ENCODE measurements at places on chromosomes 16 and 17.
A peak's percentile ranks its signal among the peaks of the same experiment; 100 is the strongest.

DNA sequence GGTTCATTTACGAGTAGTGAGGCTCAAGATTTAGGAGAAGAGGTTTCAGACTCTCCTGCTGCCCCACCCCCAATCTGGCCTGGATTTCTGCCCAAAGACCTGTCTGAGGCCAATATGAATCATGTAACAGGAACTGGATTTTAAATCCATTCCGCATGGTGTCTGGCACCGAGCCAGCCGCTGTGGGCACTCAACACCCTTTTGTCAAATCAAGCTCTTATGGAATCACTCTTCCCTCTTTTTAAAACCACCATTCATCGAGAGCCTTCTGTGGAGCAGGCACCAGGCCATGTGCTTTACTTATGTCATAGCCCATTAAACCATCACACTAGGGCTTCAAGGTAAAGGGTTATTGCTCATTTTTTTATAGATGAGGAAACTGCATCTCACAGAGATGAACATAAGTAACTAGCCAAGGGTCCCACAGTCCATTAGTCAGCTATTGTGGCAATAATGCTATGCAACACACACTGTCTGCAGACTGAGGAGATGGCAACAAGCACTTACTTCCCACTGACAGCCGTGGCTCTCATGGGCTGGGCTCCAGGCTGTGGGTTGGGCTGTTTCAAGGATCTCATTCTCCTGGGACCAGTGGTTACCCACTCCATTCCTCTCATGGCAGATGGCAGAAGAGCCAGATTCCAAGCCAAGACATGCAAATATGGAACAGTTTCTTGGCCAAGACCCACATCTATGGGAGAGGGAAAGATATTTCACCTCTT, 93.6 kb downstream of the WSCD1 start:
- no peak for DNase-seq

DNA sequence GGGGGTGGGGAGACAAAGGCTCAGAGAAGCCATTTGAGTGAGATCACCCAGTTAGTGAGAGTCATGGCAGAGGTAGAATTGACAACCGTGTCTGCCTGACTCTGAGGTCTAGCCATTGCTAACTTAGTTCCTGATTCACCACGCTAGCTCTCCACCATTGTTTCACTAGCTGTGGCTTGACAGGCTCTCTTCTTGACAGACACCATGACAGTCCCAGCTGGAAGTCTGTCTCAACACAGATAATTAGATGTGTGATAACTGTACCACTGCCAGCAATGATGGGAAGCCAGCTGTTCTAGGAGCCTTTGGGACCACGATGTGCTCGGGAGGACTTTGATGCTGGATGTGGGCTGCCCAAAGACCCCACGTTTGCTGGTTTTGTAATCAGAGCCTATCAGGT, 170.5 kb upstream of the CACNG3 start:
- DNase-seq: no peak

DNA sequence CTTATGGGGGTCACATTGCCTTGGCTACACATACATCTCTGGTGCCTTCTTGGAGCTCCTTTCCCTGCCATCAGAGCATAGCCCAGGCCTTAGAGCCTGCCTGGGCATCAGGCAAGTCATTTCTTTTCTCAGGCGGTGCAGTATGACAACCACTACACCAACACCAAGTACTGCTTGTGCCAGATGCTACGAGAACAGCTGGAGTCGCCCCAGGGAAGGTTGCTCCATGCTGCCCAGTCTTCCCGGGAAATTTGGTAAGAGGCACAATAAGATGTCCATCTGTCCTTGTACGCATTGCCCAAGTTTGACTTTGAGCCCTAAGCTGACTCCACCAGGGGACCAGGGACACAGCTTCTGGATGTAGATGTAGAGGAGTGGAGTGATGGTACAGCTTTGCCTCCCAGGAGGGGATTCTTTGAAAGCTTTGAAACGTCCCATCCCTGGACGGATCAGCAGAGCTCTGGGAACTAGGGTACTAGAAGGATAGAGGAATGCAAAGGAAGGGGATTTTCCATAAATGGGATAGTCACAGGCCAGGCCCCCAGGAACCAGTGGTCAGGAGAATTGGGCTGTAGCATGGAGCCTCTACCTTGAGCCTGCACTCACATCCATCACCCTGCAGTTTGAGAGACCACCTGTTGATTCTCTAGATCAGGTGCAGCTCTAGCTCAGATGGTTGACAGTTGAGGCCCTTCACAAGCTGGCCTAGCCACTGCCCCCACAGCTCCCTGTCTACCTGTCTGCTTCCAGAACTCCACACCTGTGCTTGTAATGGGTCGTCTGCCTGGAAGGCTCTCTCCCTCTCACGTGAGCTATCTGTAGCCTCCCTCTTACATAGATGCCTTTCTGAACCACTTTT, 11.0 kb upstream of the NFATC3 start:
- DNase-seq: no peak

DNA sequence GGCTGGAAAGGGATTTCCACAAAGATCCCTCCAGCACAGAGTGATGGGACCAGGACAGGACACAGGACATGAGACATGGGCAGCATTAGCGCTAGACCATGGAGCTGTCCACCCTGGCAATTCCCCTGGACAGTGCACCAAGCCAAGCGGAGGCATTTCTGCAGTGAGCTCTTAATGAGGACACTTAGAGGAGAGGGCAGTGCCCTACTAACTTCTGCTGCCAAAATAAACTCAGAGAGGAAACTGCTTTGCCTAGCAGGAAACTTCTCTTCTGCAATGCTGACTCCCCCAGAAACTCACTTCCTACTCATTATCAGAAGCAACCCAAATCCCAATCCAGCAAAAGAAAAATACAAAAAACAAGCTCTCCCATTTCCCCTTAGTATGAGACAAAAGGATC, 119.2 kb downstream of the HS3ST2 start:
- DNase-seq: no peak

GRCh38 chr17:8013731-8014557, 11.5 kb downstream of the GUCY2D start:
- no peak for DNase-seq

GRCh38 chr17:36945959-36946725, 2.6 kb upstream of the AATF start:
- DNase-seq: no peak

- peak; percentile 10 for DNase-seq
Observed at GRCh38 chr17:41917679-41918313, 955 bp downstream of the ACLY start.
